ENCODE measurements at places on chromosomes 2 and 18.
A peak's percentile ranks its signal among the peaks of the same experiment; 100 is the strongest.

DNA sequence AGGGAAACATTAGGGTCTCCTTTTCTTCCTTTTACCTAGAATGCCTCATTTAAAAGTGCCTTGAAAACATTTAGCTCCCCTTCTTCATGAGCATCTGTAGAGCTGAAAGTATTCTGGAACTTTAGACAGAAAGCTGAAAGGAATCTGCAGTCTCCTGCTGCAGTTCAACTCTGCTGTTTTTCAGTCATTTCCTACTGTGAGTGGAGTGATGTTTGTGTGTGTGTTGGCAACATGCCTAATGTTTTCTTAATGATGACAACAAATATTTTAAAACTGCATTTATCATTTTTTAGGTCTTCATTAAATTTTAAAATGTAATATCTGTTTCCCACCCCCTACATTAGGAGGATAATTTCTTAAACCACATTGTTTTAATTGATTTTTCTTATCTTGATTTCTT lies 66.6 kb downstream of the TWSG1 start:
- no peak for DNase-seq

DNA sequence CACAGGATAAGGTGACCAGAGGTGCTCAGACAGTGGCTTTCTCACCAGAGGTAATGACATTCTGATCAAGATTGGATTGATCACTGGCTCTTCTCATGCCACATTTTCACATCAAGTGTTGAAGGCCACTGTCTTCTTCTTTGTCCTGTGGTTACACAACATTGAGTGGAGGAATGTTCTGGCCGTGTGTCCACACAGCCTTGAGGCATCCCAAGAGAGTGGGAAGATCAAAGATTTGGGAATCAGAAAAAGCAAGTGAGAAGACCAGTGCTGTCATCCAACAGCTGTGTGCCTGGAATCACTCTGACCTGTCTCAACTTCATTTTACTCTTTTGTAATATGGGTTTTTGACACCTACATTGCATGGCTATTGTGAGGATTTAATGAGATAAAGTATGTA lies 67.4 kb downstream of the IL1R2 start:
- no peak for DNase-seq

DNA sequence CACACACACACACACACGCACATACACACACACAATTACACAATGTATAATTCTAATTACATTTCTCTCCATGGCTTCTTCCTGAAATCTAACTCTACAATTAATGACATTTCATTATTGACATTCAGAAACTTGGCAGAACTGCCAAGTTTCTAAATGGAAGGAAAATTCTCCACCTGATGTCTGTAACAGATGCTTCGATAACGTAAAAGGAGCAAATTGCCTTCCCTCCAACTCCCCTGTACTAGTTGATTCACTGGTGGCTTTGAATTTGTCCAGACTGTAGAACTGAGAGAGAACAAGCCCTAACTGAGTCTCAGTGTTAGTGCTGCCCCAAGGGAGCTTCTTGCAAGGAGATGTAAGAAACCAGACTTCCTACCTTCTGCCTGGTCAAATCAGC lies 255.1 kb upstream of the TMEM200C start:
- DNase-seq = no peak

- peak; percentile 48 for DNase-seq
Measured at GRCh38 chr18:32158108-32158624, 31.7 kb upstream of the MEP1B start.

DNA sequence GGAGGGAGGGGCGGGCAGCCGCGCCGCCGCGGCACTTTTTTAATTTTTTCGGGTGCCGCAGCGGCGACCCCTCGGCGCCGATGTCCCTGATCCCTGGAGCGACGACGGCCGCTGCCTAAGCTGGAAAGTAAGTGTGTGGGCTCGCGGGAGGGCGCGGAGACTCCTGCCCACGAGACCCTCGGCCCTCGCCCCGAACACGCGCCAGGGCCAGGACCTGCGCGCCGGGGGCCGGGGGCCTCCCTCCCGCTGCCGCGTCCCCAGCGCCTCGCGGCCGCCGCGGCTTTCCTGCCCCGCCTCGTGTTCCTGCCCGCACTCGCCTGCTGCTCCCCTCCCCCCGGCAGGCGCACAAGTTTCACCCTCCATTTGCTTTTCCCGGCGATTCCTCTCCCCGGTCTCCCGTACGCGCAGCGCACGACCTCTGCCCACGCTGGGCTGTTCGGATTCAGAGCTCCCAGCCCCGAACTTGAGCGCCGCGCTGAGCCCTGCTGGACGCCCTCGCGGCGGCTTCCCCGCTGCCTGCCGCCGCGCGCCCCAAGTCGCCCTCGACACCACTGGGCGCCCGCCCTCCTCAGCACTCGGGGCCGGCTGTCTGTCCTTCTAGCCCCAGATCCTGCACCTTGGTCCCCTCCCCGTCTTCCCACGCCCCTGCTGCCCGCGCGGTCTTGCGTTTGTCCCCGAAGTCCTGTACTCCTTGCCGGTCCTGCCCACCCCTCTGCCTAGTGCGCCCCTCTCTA lies 507 bp downstream of the PKP4 start:
- DNase-seq = peak; percentile 18

DNA sequence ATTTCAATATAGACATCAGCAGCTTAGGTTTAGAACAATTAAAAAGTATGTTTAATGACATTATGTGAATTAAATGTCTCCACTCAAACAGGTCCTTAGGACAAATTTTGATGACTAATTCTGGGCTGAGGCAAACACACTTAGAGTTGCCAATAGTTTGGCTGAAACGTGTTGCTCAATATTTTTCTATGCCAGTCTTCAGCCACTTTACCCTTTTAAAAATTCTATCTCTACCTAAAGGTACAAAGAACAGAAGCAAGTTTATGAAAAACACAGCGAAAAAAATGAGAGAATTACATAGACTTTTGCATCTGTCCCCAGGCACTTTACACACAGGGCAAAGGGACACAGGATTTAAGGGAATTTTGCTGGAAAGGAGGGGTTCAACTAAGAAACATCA lies 4.5 kb downstream of the IDH1 start:
- no peak for DNase-seq

DNA sequence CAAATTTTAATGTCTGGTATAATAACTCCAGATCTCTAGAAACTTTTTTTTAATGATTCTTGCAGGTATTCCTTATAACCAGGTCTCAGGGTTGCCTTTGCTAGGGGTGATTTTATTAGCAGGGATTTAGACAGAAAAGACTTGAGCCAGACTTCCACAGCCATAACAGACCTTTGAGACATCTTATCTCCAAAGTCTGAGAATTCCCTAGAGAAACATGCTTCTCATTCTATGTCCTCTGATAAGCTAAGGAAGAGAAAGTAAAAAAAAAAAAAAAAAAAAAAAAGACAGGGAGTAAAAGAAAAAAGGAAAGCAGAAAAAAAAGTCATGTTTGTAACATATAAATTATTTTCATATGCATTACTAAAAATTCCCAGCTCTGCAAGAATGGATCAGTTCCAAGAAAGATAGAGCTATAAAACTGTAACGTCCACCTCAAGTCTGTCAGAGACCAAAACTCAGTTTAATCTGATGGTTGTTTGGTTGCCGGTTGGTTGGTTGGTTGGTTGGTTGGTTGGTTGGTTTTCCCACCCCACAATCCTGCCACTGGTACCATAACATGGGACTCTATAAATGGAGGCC lies 153.8 kb downstream of the COL6A3 start:
- DNase-seq = no peak

DNA sequence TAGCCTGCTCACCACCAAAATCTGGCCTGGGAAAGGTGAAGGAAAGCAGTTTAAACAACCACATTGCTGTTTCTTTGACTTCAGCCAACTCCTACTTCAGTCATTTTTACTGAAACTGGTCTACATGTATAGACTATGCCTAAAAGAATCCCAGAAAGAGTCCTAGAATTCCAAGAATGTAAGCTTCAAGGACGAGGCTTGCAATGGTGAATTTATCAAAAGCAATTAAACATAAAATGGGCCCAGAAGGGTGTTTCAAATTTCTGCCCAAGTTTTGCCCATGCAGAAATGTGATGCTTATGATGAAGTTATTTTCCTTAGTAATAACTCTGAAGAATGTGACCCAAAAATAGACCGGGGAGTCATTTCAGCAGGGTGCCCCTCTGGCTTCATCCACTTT lies 16.6 kb downstream of the EN1 start:
- no peak for DNase-seq

- no peak for DNase-seq
Measured at GRCh38 chr2:47950340-47951301, 44.3 kb upstream of the FBXO11 start.

DNA sequence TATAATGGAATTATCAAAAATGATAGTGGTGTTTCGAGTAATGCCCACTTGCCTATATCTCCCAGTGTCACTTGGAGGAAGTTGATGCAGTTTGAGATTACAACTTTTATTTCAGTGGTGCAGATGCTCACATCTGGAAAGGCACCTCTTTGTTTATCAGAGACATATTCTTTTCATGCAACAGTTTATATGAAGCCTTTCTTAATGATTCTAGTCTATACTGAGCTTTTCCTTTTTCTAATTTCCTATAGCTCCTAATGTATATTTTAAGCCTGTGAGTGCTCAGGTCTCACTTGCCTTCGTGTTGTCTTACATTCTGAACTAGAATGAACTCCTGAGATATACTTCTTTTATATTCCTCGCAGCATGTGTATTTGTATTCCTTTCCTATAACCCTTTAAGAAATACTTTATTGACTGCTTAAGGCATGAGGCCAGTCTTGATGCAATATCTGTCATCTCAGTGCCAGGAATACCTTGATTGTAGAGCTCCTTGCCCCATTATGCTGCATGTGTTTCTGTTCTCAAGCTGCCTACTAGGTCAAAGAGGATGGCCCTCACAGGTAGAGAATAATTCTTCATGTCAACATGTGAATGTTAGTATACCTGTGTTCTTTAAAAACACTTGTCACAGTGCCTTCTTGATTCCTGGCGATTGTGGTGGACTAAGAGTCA lies 52.6 kb downstream of the VRK2 start:
- DNase-seq = no peak

Measured in activated CD4-positive, CD25-positive, alpha-beta regulatory T cell (primary cell).